ENCODE measurements at places on chromosomes 3 and 15. TPM values are rescaled to one million over a fixed set of nuclear protein-coding genes. Genes with fewer than 3 reads are reported as not detected.
A peak's percentile ranks its signal among the peaks of the same experiment; 100 is the strongest.

- DNase-seq: no peak
Observed at GRCh38 chr15:32687556-32687955, 30.2 kb upstream of the GREM1 start.

GRCh38 chr3:71303627-71304200, 279.8 kb downstream of the FOXP1 start:
- peak; percentile 58 for DNase-seq

DNA sequence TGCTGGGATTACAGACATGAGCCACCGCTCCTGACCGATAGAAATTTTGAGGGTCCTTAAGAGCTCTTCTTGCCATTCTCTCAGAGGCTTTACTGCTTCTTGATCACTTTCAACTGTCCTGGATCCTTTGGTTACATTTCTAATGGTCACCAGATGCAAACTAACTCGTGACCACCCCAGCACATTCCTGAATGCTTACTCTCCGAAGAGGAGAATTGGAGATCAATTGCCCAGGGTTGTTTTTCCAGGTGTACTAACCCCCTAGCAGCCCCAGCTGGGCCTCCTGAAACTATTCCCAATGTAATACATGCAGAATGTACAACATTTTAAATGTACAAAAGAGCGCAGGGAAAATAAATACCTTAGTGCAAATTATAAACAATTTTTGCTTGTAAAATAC, 65.1 kb upstream of the TBL1XR1 start:
- DNase-seq: no peak

- DNase-seq: no peak
Observed at GRCh38 chr3:54342676-54343075, 220.3 kb downstream of the CACNA2D3 start.

GRCh38 chr3:128256131-128256530, 102.8 kb downstream of the EEFSEC start:
- DNase-seq: no peak

DNA sequence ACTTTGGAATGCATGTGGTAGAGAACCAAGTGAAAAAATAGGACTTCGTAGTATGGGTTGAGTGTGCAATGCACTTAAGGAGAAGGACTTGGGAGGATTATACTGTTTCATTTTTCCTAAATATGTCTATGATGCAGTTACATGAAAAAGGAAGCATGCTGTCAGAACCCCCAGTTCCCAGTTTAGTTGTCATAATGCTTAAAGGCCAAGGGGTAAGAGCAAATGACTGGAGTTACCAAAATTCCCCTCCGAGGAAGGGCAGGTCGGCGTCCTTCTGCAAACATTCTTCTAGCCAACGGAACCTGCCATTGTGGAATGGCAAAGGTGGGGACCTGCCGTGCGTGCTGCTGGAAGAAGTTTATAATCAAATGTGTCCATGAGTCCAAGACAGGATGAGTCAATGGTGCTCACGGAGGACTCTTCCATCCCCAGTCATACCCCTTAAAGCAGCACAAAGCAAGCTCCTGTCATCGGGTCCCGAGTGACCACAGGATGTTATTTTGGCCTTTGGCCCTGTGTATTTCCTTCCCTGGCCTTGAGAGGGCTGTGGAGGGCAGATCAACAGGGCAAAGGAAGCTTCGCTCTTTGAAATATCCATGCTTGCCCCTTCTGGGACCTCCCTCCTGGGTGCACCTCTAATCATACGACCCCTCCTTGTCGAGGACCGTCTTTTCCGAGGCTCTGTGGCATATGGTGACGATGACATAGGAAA, 93.2 kb downstream of the SLCO3A1 start:
- DNase-seq: no peak

DNA sequence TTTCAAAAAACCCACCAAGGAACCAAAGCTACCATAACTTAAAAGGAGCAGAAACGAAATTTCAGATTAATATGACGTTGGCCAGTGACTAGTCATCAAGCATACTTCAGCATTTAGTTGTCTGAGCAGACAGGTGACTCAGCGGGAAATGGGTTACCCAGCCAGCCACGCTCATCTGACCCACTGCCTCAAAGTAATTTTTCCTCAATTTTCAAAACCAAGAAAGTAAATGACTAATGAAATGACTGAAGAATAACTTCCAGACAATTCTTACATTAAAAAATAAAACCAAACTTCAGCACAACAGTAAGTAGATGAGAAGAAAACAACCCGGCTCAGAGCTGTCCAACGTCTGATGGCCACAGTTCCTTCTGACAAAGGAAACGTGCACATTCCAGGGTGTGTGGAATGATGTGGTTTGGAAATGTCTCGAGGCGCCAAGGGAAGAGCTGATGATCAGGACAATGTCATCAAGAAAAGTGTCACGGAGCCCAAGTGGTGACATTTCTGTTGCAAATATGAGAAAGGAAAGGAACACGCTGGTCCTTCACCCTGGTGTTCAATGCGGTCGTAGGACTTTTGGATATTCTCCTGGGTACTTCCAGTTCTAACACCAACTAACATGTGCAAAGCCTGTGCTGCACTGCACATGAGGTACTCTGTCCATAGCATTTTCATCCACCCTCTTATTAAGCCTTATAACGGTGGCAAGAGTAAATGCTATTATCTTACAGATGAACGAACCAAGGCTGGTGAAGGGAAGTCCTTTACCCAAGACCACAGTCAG, 79.1 kb downstream of the FOXP1 start:
- DNase-seq: no peak

- peak; percentile 21 for DNase-seq
Observed at GRCh38 chr3:184466413-184466960, 86.6 kb downstream of the CHRD start.

- DNase-seq: peak; percentile 58
Observed at GRCh38 chr15:64134345-64134829, 17.1 kb upstream of the SNX22 start.

DNA sequence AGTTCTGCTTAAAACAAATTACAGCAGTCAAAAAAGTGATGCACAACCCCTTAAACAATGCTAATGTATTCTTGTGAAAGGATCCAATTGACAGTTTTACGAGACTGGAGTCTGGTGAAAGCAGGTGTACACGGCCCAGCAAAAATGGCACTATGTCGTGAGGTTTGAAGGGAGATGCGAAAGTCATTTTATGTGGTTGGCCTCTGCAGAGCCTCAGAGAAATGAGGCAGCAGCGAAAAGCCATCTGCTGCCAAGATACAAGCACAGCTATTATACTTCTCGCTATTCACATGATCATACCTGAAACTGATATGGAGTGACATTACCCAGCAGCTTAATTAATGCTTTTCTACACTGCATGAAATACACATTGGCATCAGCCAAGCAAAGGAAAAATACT, 36.4 kb downstream of the MECOM start:
- DNase-seq: no peak

DNA sequence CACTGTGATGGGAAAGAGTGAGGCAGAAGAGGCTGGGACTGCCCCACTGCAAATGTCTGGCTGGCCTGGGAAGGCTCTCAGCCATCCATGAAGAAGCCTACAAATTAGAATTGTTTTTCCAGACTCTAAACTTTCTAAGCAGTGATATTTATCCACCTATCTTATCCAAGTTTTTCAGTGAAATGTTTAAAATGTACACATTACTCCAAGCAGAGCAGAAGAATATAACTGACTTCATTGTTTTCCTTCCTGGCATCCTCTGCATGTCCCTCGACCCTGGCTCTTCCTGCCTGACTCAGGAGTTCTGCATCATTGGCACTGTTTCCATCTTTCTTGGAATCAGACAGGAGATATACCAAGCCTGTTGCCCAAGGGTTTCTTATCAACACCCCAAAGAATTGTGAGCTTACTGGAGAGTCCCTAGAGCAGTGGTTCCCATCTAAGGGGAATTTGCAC, 401.5 kb upstream of the PROK2 start:
- DNase-seq: no peak

DNA sequence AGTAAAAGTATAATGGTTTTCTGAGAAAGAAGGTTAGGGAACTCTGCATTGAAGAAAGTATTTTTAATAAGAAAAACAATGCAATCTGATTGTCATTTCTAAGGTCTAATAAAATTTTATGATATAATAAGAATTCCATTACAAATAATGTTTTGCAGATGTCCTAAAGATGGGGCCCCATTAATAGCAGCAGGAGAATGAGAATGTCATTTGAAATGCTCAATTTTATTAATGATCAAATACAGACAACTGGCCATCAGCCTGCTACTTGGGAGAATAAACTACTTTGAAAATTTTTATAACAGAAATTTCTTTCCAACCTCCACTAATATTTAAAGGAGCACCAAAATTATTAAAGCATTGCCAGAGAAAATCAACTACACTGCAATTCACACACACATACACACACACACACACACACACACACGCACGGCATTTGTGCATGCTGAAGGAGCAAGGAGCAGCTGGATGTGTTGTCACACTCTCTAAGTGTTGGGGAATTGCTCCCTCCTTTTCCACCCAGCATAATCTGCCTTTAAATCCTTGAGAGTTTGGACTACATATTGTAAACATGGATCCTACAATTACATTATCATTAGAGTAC, 109.5 kb downstream of the THRB start:
- no peak for DNase-seq

GLDN gene
- 75.8 TPM for total RNA-seq

LMCD1 gene
- total RNA-seq: 95.7 TPM

TADA3 gene
- 48.7 TPM for total RNA-seq

HRH1 gene
- 8.3 TPM for total RNA-seq

ATP13A5 gene
- total RNA-seq: 1.1 TPM

COPG1 gene
- 234 TPM for total RNA-seq

TGM4 gene
- total RNA-seq: not detected

CLDN16 gene
- 2.0 TPM for total RNA-seq

Data from lung (tissue), 17 donors.